ENCODE measurements at places on chromosomes 5 and 9.

- no peak for DNase-seq
Measured at GRCh38 chr5:40021007-40021406, 596.2 kb upstream of the DAB2 start.

- DNase-seq, result no peak
Measured at GRCh38 chr5:1756481-1756880, 43.2 kb downstream of the MRPL36 start.

DNA sequence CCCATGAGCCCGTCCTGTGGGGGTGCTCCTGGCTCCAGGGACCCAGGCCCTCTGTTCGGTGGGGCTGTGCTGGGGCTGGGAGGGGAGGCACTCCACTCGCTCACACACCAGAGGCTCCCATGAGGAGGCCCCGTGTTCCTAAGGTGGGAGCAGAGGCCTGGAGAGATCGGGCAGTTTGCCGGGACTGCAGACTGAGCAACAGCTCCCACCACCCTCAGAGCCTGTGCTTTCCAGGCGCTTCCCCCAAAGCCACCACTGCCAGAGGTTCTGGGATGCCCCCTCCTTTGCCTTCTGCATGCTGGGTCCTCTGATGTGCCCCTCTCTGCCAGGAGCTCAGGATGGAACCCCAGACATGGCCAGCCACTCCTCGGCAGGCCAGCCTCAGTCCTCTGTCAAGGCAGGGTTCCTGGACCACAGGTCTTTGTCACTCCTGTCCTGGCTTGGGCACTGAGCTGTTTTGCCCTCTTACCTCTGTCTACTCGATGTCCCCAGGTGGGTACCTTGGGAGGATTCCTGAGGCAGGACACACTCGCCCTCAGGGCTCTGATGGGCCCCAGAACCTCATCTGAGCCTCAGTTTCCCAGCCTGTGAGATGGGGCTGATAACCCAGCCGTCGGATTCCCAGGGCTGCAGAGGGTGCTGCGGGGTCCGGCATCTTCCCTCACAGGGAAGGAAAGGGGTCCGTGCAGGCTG, 80.8 kb downstream of the TSPAN17 start:
- DNase-seq, result no peak

DNA sequence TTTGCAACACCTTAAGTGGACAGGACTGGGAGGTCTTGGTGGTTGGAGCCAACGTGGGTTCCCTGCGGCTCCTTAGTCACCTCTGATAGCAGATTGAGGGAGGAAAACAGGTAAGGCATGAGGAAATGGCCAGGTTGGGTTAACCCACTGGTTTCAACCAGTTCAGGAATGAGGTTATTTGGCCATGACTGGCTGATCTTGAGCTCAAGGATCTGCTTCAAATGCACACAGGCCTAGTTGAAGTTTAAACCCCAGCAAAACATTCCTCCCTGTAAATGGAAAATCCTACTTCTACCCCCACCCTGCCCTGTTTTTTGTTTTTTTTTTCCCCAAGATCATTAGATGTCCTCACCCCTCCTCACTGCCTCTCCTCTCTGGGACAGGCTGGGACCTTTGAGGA, 3.2 kb upstream of the NUP214 start:
- no peak for DNase-seq

DNA sequence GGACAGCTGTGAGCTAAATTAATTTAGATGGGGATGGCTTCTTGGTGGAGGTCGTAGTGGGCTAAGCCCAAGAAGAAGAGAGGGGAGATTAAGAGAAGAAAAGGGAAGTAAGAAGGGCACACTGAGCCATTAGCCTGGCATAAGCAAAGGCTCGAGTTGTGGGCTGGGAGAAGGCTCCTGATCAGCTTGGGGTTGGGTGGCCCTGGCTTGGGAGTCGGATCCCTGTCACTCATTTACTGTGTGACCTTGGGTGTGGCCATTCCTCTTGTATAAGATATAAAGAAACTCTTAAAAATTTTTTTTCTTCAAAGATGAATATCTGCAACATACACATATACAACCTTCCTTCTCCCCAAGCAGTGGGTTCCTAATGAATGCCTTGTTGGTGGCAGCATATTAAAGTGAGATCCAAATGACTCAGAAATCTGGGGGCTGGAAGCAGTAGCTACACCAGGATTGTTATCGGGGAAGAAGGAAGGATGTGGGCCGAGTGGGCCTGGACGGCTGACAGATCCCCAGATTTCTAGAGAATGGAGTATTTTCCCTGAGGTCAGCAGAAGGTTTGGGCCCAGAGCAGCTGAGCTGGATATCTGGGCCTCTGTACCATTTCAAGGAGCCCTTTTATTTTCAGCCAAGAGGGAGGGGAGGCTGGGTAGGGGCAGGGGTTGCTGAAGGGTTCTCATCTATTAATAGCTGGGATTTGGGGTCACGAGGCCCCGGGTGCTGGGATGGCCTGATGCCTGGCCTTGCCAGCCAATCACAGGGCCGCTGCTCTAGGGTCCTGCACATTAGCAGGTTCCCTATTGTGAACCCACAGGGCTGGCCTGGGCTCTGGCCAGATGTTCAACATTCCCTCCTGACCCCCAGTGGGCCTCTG, 52.1 kb downstream of the PPARGC1B start:
- DNase-seq, result no peak

GRCh38 chr9:28120626-28121025, 547.3 kb upstream of the C9orf72 start:
- no peak for DNase-seq

DNA sequence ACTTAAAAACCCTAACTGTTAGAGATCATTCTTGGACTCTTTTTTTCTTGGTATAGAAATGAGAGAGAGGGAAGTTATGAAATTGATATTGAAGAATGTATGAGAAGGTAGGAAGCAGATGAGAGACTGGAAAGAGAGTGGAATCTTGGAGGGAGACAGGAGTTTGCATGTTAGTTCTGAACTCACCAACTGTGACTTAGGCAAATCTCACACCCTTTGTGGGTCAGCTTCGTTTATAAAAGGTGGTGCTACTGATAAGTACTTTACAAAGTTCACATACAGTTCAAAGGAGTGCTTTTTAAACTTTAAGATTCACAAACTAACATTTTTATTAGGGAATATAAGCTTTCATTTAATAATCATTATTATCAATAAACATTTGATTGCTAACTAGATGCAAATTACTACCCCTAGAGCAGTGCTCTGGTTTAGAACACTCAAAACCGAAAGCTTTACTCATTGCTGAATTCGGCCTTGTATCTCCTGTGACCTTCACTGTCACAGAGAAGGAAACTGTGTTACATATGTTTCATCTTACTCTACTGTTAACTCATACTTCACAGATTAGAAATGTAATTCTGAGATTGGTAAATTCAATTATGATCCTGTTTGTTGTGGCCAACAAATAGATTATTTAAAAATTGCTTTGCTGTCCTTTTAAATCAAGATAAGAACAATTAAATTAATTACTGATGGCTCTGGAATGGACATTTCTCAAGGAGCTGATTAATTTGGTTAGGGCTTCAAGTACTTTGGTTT, 143.2 kb downstream of the RMI1 start:
- no peak for DNase-seq

GRCh38 chr5:36523450-36523849, 83.0 kb upstream of the SLC1A3 start:
- no peak for DNase-seq

- no peak for DNase-seq
Measured at GRCh38 chr9:15357050-15357653, 50.1 kb upstream of the TTC39B start.

GRCh38 chr9:115292584-115293279, 174.8 kb upstream of the TNC start:
- DNase-seq, result peak; percentile 62

- DNase-seq, result no peak
Measured at GRCh38 chr5:92977846-92978540, 603.0 kb downstream of the NR2F1-AS1 start.

- no peak for DNase-seq
Measured at GRCh38 chr5:168092209-168093185, 198.9 kb upstream of the WWC1 start.

DNA sequence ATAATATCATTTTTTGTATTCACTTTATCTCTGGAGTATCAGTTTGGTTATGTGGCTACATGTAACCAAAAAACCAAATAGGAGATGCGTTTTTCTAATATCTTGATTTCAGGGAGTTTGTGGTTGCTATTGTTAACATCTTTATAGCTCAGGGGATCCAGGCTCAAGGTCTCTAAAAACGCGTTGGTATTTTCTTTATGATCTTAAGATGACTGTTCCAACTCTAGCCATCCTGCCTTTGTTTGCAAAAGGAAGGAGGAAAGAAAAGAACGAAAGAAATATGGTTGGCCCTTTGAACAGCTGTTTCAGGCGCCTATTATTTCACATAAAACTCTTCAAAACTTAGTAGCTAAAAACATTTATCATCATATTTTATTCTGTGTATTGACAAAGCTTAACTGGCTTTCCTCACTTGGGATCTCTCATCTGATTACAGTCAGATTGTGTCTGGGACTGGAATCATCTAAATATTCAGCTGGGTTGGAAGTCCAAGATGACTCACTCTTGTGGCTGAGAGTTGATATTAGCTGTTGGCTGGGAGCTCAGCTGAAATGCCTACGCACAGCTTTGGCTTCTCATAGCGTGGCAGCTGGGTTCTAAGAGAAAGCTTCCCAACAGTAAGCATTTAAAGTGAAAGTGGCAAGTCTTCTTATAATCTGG, 60.1 kb downstream of the FAM174A start:
- peak; percentile 84 for DNase-seq

DNA sequence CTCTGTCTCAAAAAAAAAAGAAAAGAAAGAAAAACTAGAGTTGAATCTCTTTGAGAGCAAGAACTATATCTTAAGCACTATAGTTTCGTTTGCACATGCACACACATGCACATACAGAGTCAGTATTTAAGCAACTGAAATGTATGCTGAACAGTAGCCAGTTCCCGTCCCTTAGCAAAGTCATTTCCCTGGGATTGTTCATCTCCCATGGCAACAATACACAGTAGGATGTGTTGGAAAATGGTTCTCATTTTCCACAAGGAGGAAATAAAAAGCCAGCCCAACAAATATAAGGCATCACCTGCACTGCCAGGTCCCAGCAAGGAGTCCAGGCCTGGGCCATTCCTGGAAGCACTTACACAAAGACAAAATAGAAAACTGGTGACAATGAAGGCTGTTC, 4.2 kb upstream of the ZNF346 start:
- no peak for DNase-seq

GRCh38 chr5:147882586-147883313, 4.2 kb downstream of the SCGB3A2 start:
- no peak for DNase-seq

DNA sequence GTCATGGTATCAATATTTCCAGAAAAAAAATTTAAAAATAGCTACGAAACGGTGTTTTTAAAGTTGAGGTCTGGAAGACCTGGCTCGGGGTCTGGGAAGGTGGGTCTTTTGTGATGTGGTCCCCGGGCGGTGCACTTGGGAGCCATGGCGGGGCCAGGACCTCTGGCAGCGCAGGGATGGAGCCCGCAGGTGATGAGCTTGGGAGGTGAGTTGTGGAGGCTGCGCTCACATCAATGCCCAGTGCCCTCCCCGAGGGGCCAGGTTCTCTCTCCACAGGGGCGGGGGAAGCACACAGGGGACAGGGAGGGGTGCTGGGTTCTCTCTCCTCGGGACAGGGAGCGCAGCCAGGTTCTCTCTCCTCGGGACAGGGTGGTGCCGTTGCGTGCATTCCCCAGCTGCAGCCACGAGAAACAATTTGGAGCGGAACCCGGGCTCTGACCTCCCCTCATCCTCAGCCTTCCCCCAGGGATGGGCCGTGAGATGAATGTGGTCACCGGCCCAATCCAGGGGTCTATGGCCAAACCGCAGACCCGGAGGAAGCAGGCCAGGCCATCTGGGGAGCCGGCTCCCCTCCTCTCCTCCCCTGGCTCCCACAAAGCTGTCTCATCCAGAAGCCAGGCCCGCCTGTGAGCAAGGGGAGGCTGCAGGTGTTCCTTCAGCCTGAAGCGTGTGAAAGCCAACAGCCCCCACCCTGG, 25.8 kb downstream of the DBH start:
- DNase-seq, result no peak

GRCh38 chr5:9498541-9499497, 47.1 kb downstream of the SEMA5A start:
- peak; percentile 59 for DNase-seq

DNA sequence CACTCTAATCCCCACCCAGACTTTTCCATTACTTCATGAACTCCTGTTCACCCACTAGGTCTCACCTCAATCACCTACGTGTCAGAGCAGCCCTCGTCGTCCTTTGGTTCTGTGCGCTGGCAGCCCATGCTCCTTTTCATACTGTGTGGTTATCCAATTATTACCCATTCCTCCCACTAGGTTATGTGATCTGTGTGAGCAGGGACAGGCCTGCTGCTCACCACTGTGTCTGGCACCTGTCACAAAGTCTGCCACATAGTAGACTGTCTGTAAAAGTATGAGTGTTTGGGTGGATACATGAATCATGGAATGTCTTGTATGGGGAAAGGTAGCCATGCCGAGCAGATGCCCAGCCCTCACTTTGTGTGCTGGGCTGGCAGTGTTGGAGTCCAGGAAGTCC, 12.1 kb upstream of the SMAD5 start:
- no peak for DNase-seq

DNA sequence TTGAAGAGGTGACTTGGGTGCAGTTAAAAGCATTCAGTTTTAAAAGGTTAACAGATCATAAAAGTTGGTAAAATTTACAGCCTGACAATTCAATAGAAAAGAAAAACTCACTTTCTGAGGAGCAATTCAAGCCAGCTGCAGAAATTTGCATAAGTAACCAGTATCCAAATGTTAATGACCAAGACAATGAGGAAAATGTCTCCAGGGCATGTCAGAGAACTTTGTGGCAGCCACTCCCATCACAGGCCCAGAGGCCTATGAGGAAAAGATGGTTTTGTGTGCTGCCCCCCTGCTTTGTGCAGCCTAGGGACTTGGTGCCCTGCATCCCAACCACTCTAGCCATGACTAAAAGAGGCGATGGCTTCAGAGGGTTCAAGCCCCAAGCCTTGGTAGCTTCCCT, 1406.5 kb upstream of the ACO1 start:
- no peak for DNase-seq

GRCh38 chr5:172356047-172356446, 72.5 kb upstream of the UBTD2 start:
- DNase-seq, result no peak

- DNase-seq, result no peak
Measured at GRCh38 chr9:1972672-1973071, 42.5 kb upstream of the SMARCA2 start.

GRCh38 chr9:93020151-93020550, 38.4 kb upstream of the SUSD3 start:
- DNase-seq, result no peak

DNA sequence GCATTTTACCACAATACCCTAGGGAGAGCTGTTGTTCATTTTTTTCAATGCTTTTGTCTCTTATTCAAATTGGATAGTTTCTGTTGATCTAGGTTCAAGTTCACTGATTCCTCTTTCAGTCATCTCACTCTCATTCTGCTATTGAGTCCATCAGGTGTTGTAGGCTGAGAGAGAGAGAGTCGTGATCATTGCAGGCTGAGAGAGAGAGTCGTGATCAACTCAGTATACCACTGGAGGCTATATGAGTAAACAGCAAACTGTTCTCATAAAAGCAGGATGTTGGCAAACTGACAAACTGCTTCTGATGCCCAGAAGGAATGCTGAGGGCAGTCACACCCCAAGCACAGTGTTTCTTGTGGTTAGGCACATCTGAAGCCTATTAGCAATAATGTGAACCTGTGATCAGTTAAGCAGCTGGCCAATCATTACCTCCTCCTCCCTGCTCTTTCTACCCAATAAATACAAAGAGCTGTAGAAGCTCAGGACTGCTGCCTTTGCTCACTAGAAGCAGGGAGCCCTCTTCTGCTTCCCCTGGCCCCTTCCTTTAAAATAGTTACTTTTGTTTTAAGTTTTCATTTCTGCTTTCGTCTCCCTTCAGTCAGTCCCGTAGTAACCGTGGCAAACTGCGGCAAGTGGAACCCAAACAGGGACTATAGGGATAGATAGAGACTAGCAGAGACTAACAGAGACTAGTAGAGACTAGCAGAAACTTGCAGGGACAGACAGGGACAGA, 476.1 kb upstream of the ACO1 start:
- no peak for DNase-seq
